ENCODE measurements at places on chromosomes 1 and 21. TPM values are rescaled to one million over a fixed set of nuclear protein-coding genes. Genes with fewer than 3 reads are reported as not detected.
A peak's percentile ranks its signal among the peaks of the same experiment; 100 is the strongest.

- no peak for DNase-seq
Observed at GRCh38 chr1:6592441-6592840, 10.2 kb downstream of the KLHL21 start.

- DNase-seq, result no peak
Observed at GRCh38 chr1:112265931-112266330, 130.1 kb upstream of the CTTNBP2NL start.

DNA sequence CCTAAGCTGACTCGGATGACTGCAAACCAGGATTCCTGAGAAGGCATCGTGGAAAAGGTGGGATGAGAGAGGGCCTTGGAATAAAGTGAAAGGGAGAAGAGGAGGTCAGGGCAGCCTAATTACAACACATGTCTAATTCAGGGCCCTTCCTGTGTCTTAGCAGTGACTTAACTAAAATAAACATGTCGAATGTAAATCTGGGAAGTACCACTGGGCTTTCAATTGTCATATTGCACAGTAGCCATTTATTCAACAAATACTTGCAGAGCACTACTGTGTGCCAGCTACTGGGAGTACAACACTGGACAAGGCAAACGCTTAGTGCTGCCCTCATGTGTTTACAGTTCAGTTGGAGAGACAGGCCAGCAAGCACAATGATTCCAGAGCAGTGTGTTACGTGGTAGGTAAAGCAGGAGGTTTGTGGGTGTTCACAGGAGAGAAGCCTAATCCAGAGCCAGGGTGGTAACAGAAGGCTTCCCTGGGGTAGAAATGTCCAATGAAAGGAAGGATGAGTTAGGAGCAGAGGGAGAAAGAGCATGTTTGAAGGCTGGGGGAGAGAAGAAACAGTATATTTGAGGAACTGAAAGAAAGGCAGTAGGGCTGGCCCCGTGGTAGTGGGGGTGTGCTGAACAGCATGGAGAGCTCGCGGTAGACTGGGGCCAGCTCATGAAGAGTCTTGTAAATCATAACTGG is 38.0 kb upstream of the RASAL2 start:
- no peak for DNase-seq

GRCh38 chr1:99531578-99532275 is 114.2 kb upstream of the PALMD start:
- DNase-seq, result no peak

DNA sequence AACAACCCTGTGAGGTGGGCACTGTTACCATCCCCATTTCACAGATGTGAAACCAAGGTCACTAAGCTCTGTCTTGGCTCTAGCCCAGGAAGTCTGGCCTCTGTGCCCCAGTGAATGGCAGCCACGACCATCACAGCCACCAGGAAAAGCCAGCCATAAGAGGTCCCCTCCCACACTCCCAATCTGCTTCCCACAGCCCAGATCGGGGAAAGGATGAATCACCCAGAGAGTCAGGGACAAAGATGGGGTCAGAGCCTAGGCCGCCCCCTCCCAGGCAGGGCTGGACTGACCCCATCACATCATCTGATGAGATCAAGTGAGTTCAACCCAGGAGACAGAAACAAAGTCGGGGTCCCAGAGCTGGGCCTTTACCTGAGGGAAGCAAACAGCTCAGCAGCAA is 22.9 kb upstream of the COL16A1 start:
- no peak for DNase-seq

DNA sequence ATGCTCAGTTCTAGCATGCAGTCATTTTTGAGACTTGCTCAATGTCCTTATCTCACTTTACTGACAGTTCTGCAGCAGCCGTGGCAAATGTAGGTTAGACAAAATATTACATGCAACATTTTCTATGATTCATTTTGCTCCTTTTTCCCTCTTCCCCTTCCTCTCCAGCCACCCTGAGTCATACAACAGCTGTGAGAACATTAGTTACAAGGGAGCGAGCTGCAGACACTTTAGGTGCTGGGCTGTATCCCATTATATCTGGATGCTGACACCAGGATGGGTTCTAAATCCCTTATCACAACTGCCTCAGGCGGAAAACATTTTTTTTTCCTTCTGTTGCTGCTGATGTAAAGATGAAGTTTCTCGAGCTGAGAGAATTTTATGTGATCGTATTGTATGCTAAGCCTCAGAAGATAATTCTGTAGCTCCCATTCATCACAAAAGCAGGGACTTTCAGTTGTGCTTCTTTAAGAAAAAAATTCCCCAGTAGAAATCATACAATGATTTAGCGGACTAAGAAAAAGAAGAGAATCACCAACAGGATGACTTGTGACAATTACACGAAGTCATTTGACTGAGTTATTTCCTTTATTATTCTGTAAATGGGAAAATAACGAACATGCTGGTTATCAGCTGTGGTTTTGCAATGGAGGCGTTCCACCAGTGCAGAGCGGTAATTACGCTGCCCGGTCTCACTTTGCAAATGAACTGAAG is 345.0 kb downstream of the DISC1 start:
- no peak for DNase-seq

- DNase-seq, result no peak
Observed at GRCh38 chr1:223651291-223651991, 14.1 kb downstream of the CAPN8 start.

DNA sequence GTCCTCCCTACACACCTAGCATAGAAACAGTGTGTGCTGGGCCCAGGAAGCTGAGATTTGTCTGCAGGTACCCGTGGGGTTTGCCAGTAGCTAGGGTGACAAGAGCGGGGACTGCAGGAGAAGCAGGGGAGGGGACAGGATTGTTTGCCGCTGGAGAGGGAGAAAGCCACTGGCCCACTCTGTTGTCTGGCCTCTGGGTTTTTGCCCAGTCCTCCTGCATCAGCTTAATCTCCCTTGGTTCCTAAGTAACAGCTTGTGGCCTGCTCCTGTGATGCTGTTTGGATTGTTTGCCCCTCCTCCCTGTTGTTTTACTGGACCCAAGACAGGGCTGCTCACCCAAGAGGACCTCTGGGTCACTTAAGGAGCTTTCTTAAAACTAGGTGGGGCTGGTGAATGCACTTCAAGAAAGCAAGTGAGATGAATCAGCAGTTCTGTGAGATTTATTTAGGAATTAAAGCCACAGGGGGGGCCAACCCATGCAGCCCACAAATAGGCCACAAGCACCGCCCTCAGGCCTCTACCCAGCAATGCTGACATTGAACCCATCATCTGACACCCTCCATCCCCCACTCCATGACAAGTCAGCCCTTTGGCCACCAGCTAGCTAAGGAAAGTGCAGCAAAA is 142.8 kb downstream of the ZZZ3 start:
- DNase-seq, result no peak

DNA sequence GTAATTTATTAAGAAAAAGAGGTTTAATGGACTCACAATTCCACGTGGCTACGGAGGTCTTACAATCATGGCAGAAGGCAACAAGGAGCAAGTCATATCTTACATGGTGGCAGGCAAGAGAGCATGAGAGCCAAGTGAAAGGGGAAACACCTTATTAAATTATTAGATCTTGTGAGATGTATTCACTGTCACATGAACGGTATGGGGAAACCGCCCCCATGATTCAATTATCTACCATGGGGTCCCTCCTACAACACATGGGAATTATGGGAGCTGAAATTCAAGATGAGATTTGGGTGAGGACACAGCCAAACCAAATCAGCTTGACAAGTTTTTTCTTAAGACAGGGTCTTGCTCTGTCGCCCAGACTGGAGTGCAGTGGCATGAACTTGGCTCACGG is 14.3 kb downstream of the DAP3 start:
- DNase-seq, result no peak

GRCh38 chr1:88910401-88910800 is 19.0 kb upstream of the GTF2B start:
- DNase-seq, result no peak

DNA sequence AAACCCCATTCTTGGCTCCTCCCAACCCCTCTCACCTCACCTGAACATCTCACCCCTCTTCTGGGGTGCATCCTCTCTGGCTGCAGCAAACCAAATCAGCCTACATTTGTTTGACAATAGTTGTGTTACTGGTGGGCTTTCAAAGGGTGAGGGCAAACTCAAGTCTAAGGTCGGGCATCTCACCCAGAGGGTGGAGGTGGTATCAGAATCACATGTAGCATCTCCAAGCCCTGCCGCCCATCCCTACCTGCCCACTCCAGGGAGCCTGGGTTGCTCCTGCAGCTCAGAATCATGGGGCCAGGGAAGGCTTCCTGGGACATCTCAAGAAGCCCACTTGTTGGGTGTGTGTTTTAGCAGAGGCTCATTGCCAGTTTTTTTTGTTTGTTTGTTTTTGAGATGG is 35.8 kb downstream of the PGBD5 start:
- DNase-seq, result no peak

DNA sequence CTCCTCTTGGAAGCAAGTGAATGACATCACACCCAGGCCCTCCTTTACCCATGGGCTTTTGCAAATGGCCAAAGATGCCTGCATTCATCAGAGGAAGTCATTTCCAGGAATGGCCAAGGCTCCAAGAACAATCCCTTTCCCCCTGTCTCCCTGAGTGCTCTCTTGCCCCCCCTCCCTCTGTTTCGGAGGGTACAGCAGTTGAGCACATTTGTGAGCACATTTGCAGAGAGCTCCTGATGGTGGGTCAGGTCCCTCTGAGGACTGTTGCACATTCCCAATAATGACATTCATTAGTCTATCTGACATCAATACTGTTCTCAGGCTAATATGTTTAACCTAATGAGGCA is 113.4 kb downstream of the MATN1 start:
- DNase-seq, result peak; percentile 63

- DNase-seq, result no peak
Observed at GRCh38 chr1:223556414-223557129, 108.9 kb downstream of the CAPN8 start.

- peak; percentile 73 for DNase-seq
Observed at GRCh38 chr1:30325085-30325935, 398.1 kb downstream of the MATN1 start.

GRCh38 chr1:6008084-6008415 is 15.8 kb upstream of the NPHP4 start:
- DNase-seq, result no peak

DNA sequence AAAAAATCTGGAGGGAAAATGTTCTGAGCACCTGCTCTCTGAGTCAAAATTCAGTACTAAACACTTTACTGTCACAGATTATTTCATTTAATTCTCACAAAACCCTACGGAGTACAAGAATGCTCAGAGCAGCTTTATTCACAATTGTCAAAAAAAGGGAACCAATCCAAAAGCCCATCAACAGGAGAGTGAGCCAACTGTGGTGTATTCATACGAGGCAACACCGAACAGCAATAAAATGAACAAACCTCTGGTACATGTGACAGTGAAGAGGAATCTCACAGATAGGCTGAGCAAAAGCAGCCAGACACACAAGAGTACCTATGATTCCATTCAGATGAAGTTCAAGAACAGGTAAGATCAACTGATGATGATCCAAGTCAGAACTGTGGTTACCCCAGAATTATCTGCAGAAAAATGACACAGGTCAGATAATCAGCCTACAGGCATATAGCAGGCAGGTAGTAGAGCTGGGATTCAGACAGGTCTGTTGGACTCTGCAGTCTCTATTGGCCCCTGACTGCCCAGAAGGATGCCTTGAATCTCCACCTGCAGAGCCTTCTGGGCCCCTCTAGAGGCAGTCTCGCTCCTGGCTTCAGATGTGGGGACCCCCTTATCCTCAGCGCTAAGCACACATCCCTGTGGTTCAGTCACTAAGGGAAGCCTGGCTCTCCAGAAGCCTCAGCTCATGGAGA is 19.2 kb downstream of the SLC9A1 start:
- no peak for DNase-seq

- no peak for DNase-seq
Observed at GRCh38 chr21:34887105-34887442, 162.0 kb downstream of the RUNX1 start.

GRCh38 chr1:223712194-223712849 is at the start of gene CAPN2:
TSS of gene CAPN2 (plus strand) at chr1:223712539. CDS start at chr1:223712641, 102 bp downstream.
- DNase-seq, result peak; percentile 95

GRCh38 chr1:92797297-92797696 is 12.4 kb upstream of the EVI5 start:
- DNase-seq, result no peak

DNA sequence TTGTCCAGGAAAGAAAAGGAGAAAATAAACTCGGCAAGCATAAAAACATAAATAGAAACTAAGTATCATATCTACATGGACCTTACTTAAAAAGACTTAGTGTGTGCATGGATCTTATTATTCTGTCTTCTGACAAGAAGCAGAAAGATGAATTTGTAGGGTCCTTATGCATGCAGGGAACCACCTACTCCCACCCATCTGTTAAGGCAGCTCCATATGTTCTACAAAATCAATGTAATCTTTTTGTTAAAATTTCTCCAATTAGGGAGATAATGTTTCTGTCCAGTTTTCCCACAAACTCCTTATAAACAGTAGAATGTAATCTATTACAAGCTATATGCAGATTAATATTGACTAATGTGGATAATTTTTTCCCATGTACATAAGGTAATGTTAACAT is 13.9 kb upstream of the PTPN14 start:
- DNase-seq, result no peak

- DNase-seq, result no peak
Observed at GRCh38 chr1:197224160-197224559, 43.9 kb upstream of the CRB1 start.

- DNase-seq, result no peak
Observed at GRCh38 chr21:39602076-39602689, 10.6 kb upstream of the B3GALT5 start.

RPE65 gene
- not detected for total RNA-seq

OLIG2 gene
- 0.56 TPM for total RNA-seq

TIE1 gene
- total RNA-seq, result not detected

TMEM35B gene
- total RNA-seq, result 20.5 TPM

UBXN10 gene
- total RNA-seq, result not detected

PEX19 gene
- 60.8 TPM for total RNA-seq

ACTN2 gene
- total RNA-seq, result not detected

CCDC24 gene
- 5.1 TPM for total RNA-seq
